AG04450 (cell line): ENCODE measurements at places on chromosomes 11 and 22.

DNA sequence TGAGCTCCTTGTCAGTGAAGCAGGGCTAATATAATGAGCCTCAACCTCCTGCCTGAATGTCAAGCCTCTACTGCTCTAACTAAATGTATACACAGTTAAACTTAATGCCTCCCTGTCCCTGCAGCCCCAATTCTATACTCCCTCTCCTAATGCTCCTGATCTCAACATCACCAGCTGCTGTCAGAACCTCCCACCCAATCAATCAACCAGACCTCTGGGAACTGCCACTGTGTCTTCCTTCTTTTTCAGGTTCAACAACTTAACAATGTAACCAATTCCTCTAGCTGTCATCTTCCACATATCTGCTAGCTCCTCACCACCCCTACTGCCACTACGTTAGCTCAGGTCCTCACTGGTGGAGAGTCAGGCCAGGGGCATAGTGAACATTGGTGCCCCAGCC lies 339.8 kb upstream of the NARS2 start:
- no peak for DNase-seq

- DNase-seq: no peak
These were observed 43.2 kb downstream of the SLCO2B1 start for GRCh38 chr11:75194147-75194546.

GRCh38 chr22:19143967-19144400 lies 467 bp downstream of the ESS2 start:
- no peak for DNase-seq

DNA sequence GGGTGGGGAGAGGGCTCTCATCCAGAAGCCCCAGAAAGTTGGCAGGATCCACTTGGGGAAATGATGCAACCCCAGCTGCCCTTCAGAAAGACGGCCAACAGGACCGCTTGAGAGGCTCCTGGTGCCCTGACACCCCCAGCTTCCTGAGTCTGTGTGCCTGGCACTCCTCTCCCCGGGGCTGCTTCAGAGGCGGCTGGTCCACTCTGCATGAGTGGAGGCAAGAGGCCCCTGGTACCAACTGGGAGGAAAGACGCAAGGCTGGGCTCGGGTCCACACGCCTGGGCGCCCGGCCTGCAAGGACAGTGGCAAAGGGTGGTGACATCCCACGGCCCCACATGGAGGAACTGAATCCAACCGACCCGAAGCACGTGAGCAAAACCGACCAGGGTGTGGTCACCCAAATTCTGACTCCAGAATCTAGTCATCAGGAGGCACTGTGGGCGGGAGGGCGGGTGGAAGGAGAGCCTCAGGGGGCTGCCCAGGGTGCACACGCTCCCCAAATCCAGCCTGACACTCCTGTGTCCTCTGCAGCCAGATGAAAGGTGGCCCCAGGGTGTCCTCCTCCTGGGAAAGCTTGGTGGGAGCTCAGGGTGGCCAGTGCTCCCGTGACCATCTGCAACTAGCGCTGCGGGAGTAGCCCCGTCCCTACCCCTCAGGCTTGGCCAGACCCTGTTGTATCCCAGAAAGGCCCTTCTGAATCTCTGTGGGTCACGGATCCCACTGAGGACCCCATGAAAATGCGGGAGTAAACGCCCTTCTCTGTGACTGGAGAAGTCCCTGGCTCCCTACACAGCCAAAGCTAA lies 3.7 kb downstream of the RNH1 start:
- DNase-seq: no peak

DNA sequence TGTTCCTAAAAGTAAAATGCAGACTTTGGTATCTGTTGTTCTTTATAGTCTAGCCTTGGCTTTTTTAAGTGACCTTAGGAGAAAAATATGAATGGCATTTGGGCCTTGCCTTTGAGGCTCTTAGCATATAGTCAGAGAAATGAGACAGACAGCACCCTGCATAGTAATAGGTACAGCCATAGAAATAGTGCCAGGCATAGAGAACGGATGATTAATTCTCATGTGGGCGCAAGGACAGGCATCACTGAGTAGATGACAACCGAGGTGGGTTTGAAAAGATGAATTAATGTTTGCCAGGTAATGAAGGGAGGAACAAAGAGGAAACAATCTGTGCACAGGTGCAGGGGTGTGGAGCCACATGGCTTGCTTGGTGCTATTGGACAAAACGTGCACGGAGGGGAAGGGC lies 90.5 kb downstream of the BMAL1 start:
- no peak for DNase-seq

GRCh38 chr11:26228778-26229177 lies 103.2 kb upstream of the ANO3 start:
- no peak for DNase-seq
